ENCODE measurements at places on chromosomes 7 and 10.

DNA sequence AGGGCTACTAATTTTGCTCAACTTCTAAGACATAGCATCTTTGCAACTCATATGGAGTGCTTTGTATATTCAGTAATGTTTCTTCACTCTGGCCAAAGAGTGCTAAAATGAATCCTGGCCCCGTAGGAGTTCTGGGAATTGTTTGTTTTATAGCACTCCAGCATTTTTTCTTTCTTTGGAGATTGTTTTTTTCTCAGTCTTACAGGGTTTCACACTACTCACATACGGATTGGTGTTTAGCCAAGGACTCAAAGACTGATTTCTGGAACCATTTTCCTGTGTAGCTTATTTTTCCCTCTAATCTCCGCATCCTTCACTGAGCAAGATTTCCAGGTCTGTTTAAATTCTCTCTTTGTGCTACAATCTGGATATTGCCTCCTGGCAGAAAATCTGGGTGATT, 6.4 kb downstream of the TAS2R41 start:
- no peak for DNase-seq

DNA sequence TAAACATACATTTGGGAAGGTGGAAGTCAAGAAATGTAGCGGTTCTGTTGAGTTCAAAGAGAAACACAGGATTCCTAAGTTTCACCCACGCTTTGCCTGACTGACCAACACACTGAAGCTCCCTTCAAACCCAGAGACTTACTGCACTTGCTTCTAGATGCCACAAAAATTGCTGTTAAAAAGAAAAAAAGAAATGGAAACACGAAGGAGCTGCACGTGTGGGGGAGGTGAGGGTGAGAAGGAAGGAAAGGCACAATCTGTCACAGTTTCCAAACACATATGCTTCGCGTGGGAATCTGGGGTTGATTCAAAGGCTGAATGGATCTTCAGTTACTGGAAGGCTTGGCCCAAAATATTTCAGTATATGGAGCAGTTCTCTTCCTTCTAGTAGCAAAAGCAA, 495.6 kb downstream of the DNAJB6 start:
- no peak for DNase-seq

GRCh38 chr7:46764100-46764936, 817.6 kb downstream of the TNS3 start:
- DNase-seq, result no peak

GRCh38 chr7:5870311-5870710, 10.3 kb upstream of the OCM start:
- DNase-seq, result no peak

- DNase-seq, result no peak
Observed at GRCh38 chr10:24299578-24300260, 90.8 kb downstream of the KIAA1217 start.
